ENCODE measurements at places on chromosomes 16 and 17. TPM values are rescaled to one million over a fixed set of nuclear protein-coding genes. Genes with fewer than 3 reads are reported as not detected.

GRCh38 chr16:86536621-86537020 lies 18.4 kb downstream of the MTHFSD start:
- H3K27me3 ChIP-seq, result no peaks in the 10 kb centered on the region
- no peak for DNase-seq
- H3K4me1 ChIP-seq, result no peaks in the 10 kb centered on the region
- no peak overlapping the region for H3K4me3 ChIP-seq
- H3K36me3 ChIP-seq, result peaks cover 81% of the 10 kb centered on the region
- no peak overlapping the region for H3K27ac ChIP-seq

DNA sequence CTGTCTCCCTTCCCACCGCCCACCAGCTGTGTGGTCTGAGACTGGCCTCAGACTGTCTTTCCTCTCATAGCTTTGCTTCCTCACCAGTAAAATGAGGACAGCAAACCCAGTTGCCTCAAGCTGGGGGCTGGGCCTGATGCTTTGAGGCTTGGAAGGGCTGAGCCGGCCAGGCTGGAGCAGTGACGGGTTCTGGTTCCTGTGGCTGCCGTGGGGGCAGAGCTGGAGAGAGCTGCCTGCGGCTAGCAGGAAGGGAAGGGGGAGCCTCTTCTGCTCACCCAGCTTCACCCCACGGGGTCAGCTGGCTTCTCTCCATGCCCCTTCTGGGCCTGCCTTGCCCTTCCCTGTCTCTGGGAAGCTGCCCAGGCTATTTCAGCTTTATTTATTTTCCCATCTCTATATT lies 23.7 kb downstream of the LASP1 start:
- H3K4me3 ChIP-seq, result no peak overlapping the region
- H3K4me1 ChIP-seq, result peaks cover 32% of the 10 kb centered on the region
- peaks cover 39% of the 10 kb centered on the region for H3K36me3 ChIP-seq
- H3K27ac ChIP-seq, result peak overlapping the region; percentile 50

DNA sequence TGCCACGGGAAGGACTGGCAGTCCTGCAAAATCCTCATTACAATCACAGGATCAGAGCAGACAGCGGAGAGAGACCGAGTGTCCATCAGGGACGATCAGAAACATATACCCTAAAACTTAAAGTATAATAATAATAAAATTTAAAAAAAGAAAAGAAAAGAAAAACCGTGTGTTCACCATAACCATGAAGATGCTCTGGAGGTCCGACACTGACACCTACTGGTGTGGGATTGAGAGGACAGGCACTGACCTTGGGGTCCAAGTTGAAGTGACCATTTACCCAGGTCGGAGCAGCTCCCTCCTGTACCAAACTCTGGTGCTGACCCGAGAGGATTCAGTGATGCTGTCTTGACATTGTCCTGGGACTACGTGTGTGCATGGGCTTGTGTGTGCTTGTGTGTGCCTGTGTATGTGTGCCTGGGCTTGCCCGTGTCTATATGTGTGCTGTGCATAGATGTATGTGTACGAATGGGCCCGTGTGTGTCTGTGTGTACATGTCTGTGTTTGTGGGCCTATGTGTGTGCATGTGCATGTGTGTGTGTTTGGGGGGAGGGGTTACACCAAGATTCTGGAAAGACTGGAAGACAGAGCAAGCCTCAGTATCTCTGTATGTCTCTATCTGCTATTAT lies 10.0 kb upstream of the CD300LD start:
- no peaks in the 10 kb centered on the region for H3K27me3 ChIP-seq
- no peak overlapping the region for H3K4me3 ChIP-seq
- H3K36me3 ChIP-seq, result no peaks in the 10 kb centered on the region
- H3K4me1 ChIP-seq, result no peaks in the 10 kb centered on the region
- DNase-seq, result no peak

- no peaks in the 10 kb centered on the region for H3K27me3 ChIP-seq
- no peak overlapping the region for H3K4me3 ChIP-seq
- no peaks in the 10 kb centered on the region for H3K36me3 ChIP-seq
- no peak for DNase-seq
- H3K4me1 ChIP-seq, result peaks cover 10% of the 10 kb centered on the region
- peak overlapping the region; percentile 89 for H3K27ac ChIP-seq
Measured at GRCh38 chr16:14364112-14364385, 266.0 kb downstream of the PARN start.

DNA sequence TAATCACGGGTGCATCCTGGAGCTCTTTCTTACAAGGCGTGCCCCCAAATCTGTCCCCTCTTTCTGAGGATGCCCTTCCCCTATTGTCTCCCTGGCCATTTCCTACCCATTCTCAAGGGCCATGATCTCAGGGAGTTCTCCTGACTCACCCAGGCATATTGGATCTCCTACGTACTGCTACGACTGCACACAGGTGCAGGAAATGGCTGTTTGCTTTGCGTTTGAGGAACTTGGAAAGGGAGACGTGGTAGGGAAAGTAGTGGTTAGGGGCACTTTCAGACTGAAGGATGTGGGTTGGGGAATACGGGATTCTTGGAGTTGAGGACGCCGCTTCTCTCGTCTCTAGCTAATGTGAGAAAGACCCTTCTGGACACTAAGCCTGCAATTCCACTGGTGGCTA lies 18.7 kb upstream of the MEOX1 start:
- H3K36me3 ChIP-seq, result no peaks in the 10 kb centered on the region
- H3K27me3 ChIP-seq, result no peaks in the 10 kb centered on the region
- H3K27ac ChIP-seq, result no peak overlapping the region
- H3K4me3 ChIP-seq, result no peak overlapping the region
- H3K4me1 ChIP-seq, result no peaks in the 10 kb centered on the region

DNA sequence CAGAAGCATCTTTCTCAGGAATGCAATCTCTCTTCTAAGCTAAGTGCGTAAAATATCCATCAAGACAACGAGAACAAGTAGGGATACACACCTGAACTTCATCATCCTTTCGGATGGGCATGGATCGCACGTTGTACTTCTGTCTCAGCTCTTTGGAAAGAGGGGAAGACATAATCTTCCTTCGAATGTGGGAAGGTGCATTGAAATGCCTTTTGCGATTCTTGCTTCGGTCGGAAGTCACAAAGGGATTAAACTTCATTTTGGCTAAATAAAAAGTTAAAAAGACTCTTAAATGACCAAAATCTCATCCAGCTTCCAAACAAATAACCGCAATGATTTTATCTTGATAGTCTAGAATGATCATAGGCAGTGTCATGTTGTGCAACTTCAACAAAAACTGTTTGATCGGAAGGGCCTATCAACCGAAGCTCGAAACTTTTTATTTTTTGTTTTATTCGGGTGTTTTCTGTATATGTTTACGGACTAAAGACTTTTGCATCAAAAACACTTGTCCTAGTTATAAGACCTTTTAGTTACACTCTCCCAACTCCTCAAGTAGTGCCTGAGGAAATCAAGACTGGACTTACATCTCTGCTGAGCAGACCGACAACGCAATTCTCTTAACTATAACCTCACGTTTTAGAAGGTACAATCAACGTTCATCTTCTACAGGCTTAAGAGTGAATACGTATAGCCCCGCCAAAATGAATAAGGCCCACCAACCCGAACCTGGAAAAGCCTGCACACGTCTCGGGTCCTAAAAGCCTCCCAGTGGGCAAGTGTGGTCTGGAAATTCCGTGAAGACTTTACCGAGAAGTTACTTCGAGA lies 727 bp downstream of the RPL26 start:
- H3K36me3 ChIP-seq, result peaks cover 48% of the 10 kb centered on the region
- DNase-seq, result no peak
- H3K4me3 ChIP-seq, result peak overlapping the region; percentile 71
- H3K4me1 ChIP-seq, result peaks cover 18% of the 10 kb centered on the region

DNA sequence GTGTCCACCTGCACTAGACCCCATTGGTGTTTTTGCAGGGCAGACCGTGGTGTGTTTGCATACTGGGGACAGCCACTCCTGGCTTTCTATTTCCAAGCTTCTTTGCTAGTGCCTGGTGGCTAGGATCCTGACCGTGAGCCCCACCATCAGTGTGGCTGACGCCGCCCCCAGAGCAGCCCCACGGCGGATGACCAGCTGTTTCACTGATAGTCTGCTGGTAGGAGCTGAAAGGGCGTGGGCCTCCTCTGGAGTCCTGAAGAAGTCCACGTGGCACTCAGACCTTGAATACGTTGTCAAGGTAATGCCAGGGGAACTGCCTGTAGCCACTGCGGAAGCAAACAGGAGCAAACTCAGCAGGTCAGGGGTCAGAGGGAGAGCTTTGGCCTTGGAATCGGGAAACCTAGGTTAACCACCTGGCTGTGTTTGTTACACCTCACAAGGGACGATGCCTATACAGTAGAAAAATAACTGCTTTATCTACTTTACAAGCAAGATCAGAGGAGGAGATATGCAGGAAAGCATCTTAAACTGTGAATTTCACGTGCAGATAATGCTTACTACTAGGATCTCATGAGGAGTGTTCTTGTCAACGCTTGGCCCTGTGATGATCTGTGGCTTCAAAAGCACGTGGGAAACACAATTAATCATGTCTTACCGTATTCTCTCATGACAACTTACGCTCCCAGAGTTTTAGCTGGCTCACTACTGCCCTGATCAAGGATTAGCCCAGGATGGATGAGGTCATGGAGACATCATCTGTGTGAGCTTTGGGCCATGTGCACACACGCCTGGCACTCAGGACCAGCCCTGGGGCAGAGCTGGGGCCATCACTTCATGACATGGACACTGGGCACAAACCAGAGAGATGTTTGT lies 30.3 kb downstream of the ALDH3A2 start:
- H3K27ac ChIP-seq, result no peak overlapping the region
- H3K36me3 ChIP-seq, result no peaks in the 10 kb centered on the region
- peaks cover 4% of the 10 kb centered on the region for H3K4me1 ChIP-seq
- DNase-seq, result no peak

Gene PPP4C
- total RNA-seq, result 38.1 TPM

Gene SLC35G6
- not detected for total RNA-seq

Gene TP53TG3C
- not detected for total RNA-seq

Gene CCT6B
- total RNA-seq, result 4.2 TPM

Gene ADAMTS18
- not detected for total RNA-seq

Gene C1QTNF8
- total RNA-seq, result not detected

Gene UNC13D
- total RNA-seq, result 6.8 TPM

Data from psoas muscle (tissue), 8 donors.